ENCODE measurements at places on chromosomes 5 and 9.

GRCh38 chr9:86645303-86645702 is 291.1 kb upstream of the TUT7 start:
- DNase-seq, result no peak

- DNase-seq, result no peak
Measured at GRCh38 chr5:168790671-168791250, 211.6 kb upstream of the PANK3 start.

DNA sequence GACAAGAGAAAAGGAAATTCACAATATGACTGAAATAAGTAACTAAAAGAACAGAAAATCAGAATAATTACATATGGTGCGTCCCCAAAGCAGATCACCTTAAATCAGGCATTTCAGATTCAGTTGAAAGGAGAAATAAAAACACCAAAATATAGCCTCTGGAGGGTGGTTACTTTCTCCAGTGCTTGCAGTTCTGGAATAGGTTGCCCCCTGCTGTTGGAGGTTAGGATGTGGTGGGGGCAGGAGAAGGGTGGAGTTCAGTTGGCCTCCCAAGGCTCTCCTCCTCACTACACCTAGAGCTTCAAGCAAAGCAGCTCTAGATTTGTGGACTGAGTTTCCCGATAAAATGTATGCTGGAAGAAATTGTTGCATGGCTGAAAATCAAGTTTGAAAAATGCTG is 338.2 kb upstream of the TLE4 start:
- DNase-seq, result no peak

- DNase-seq, result no peak
Measured at GRCh38 chr9:31393240-31393639, 991.2 kb upstream of the ACO1 start.

DNA sequence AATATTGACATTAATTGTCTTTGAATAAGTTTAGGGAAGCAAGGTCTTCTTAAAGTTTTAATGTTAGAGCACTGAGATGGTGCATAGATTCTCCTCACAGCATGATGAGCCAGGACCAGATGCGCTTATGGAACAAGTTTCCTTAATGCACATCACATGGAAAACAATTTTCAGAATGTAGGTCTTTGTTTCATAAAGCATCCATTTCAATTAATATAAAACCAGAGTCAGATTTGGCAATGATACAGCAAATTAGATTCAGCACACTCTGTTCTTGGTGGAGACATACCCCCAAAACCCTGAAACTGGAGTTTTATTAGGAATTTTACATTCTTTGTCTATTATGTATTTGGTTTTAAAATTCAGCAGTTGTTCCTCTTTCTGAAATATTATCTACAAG is 402.1 kb upstream of the SEMA6A start:
- no peak for DNase-seq

DNA sequence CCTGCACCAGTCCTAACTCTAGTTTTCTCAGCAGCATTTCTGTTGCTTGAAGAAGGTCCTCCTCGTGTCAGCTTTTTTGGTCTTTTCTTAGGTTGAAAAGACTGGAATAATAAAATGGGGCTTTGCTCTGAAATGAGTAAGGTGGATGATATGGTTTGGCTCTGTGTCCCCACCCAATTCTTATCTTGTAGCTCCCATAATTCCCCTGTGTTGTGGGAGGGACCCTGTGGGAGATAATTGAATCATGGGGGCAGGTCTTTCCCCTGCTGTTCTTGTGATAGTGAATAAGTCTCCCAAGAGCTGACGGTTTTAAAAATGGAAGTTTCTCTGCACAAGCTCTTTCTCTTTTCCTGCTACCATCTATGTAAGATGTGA is 53.6 kb downstream of the LIX1 start:
- no peak for DNase-seq

- no peak for DNase-seq
Measured at GRCh38 chr9:8686516-8686915, 886.9 kb upstream of the DMAC1 start.

- no peak for DNase-seq
Measured at GRCh38 chr9:84990416-84990815, 320.9 kb downstream of the NTRK2 start.

DNA sequence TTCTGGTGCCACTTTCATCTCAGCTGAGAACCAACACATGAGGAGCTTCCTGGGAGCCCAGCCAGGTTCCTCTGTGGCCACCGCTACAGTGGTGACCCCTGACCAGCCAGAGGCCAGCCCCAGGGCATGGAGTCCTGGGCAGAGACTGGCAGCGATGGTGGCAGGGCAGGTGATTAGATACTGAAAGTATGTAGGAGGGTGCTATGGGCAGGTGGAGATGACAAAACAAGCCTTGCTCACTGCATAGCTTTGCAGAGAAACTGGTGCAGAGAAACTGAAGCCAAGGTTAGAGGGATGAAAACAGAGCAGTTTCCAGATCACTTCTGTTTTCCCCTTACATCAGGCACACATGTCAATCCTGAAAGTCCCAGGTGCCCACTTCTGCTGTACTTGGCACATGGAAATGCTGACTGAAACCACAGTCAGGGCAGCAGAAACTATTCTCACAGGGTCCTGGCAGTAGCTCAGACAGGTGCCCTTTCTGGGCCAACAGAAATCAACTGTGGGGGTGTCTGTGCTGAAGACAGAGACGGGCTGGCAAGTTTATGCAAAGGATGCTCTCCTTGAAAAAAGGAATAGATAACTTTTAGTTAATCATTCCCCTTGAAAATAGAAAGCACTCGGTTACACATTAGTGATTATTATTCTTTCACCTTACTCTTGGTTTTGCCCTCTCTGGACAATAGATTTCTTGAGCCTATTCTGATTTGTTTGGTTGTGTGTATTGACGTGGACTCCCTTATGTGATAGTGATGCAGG is 90.3 kb downstream of the ANKRD55 start:
- DNase-seq, result no peak

DNA sequence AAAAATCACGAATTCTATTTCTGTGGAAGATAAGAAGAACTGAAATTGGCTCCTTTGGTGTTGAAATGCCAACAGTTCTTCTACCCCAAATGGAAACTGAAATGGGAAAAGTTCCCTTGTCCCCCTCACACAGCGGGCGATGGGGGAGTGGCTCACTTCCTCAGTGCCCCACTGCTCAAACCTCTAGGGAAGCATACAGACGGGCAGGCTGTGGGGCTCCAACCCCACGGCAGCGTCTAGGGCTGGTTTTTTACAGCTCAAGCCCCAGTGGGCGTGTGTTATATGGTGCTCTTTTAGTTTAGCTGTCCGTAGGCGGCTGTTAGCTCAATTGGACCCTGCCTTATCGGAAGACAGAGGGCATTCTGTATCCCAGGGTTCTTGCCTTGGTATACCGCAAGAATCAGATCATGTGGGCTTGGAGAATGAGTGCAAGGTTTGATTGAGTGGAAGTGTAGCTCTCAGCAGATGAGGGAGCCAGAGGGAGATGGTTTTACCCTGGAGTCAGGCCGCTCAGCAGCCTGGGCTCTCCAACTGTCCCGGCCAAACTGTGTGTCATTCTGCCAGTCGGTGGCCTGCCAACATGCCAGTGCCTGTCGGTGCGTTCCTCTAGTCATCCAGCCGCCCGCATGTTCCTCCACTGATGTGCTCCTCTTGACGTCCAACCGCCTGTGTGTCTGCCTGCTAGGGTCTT is 166.3 kb upstream of the ZNF608 start:
- DNase-seq, result no peak

GRCh38 chr5:57650360-57651069 is 167.9 kb upstream of the ACTBL2 start:
- DNase-seq, result no peak

GRCh38 chr5:67643536-67643935 is 446.9 kb upstream of the CD180 start:
- DNase-seq, result no peak

- DNase-seq, result no peak
Measured at GRCh38 chr5:117347280-117347679, 772.7 kb upstream of the SEMA6A start.

DNA sequence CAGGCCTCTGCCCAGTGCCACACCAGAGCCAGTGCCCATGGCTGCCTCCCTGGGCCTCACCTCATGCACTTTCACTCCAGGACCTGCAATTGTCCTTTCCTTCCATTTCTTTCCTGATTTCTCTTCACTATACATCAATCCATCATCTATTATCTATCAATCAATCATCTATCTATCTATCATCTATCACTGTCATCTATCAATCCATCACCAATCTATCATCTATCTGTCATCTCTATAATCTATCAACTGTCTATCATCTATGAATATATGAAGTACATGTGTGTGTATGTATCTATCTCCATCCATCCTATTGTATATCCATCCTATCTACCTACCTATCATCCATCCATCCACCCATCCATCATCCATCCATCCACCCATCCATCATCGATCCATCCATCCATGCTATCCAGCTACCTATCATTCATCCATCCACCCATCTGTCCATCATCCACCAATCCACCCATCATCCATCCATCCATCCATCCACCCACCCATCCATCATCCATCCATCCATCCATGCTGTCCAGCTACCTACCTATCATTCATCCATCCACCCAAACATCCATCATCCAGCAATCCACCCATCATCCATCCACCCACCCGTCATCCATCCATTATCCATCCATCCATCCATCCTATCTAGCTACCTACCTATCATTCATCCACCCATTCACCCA is 26.9 kb downstream of the SLC6A3 start:
- no peak for DNase-seq

DNA sequence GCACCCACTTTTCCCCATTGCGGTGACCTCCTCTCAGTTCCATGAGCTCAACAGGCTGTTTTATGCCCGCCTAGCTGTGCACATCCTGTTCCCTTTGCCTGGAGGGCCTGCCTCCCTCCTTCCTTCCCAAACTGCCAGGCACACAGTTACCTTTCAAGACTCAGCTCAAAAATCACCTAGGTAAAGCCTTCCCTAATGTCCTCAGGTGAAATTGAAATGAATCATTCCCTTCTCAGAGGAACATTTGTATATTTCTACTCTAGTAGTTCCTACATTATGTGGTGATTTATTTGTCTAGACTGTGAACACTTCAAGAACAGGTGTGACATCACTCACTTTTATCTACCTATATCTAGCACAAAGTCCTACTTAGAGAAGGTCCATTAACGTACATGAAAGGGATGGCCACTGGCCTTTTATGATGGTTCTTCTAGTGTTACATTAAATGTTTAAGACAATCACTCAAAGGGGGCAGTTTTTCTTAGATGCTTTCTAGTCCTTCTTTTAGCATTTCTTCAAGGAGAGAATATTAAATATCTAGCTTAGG is 103.5 kb upstream of the EQTN start:
- DNase-seq, result no peak

DNA sequence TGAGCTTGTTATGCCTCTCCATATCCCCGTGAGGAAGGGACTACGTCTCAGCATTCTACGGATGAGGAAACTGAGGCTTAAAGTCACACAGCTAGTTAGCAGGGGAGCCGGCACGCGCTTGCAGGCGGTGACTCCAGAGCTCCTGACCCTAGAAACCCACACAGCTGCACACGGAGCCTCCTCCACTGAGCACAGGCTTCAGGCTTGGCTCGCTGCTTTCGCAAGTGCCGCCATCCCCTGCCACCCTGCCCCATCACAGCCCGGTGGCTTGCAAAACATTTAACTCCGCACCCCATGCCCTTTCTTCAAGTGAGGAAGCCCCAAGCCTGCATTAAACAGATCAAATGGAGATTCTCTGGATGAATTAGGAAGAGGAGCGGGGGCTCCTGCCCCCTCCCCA is 138.3 kb downstream of the HSD17B3 start:
- no peak for DNase-seq

DNA sequence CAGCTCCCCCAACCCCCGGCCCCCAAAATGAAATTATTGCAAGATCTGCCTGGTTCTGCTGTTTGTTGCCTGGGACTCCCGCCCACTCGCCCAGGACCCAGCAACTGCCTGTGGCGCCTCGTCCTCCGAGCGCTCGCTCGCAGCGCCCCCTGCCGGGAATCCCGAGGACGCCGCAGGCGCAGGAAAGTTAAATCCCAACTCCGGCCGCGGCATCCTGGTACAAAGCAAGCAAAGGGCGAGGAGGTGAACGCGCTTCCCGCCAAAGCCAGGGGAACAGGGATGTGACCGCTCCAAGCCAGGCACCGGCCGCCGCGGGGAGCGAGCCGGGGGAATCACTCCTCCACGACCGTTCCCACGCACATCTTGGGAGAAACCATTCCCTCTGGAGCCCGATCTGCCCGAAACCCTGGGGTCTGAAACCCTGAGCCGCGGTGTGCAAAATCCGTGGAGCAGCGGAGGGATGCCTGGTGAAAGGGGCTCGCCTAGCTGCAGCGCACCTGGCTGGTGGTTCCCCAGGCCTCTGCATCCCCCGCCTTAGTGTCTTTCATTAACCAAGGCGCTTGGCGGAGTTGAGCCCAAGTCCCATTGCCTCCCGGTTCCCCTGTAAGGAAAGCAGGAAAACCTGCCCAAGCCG is 1.3 kb downstream of the SEMA5A start:
- DNase-seq, result peak; percentile 78

DNA sequence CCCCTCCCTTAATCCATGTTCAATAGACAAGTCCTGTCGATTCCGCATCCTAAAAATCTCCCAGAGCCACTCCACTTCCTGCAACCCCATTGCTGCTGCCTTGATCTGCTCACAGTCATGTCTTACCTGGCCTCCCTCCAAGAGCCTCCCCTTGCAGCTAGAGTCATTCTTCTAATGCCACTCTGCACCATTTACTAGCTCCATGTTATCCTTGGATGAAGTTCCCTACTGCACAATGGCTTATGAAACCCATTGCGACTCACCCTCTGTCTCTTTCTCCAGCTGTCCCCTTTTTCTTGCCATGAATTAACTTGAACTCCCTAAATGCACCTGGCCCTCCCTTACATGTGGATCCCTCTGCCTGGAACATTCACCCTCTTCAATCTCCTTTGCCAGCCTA is 39.5 kb downstream of the MEGF10 start:
- DNase-seq, result no peak

- peak; percentile 91 for DNase-seq
Measured at GRCh38 chr9:99253772-99254431, 31.8 kb downstream of the SEC61B start.

- no peak for DNase-seq
Measured at GRCh38 chr9:4106081-4106759, 193.6 kb downstream of the GLIS3 start.

DNA sequence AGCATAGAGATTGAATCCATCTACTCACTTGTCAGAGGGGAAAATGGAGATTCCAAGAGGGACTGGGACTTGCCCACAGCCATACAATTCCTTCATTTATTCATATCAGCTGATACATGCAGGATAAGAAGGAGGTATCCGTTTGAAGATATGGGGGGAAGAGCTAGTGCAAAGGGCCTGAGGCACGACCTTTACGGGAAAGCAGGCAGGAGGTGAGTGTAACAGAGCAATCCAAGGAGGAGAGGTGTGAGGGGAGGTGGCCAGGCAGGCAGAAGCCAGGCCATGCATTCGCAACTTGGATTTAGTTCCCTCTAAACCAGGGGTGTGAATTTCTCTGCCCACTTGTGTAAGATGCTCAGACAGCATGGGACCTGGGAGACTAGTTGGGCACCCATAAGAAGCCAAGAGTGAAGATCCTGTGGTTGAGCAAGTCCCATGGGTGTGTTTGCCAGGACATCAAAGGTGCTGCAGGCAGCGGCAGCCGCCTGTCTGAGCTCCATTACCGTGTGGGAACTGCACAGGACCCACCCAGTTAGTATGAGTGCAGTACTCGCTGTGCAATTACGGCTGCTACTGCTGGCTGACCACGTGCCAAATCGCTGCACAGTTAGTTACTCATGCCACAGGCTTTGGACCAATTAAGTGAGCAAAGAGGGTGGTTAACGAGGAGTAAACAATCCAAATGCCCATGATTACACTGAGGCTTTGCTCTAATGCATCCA is 31.4 kb upstream of the FAT2 start:
- DNase-seq, result no peak

- no peak for DNase-seq
Measured at GRCh38 chr5:39395521-39395920, 29.3 kb downstream of the DAB2 start.

GRCh38 chr9:107486674-107487520 is 2.7 kb downstream of the KLF4 start:
- no peak for DNase-seq

Data from stimulated activated CD8-positive, alpha-beta memory T cell treated with anti-CD3 and anti-CD28 coated beads, Interleukin-4, amount 100 ng/mL, for 48 hours (primary cell).